Activated CD4-positive, alpha-beta T cell treated with anti-CD3 and anti-CD28 coated beads, Interleukin-2, amount 50 U/mL, for 4 hours (primary cell): ENCODE measurements at places on chromosomes 6 and 20.

DNA sequence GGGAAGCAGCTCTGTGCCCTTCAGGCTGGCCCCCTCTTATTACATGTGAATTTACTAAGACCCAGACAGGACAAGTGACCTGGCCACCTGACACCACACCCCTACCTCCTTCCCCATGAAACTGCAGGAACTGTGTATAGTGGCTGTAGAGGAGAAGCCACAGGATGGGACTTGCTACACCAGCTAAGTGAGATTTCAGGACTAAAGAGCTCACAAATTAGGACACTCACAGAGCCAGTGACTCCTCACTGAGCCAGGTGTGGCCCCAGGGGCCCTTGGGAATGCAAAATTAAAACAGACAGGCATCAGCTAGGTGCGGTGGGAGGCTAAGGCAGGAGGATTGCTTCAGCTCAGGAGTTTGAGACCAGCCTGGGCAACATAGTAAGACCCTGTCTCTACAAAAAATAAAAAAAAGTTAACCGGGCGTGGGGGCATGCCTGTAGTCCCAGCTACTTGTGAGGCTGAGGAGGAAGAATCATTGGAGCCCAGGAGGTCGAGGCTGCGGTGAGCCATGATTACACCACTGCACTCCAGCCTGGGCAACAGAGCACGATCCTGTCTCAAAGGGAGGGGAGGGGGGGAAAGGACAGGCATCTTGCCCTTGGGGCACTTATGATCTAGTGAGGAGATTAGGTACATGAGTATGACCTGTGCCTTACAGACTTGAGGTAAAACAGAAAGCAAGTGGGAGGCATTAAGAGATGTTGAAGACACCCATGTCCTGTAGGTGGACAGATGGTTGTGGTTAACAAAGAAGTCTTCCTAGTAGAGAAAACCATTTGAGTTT is 23.2 kb upstream of the SRF start:
- no peak for DNase-seq

DNA sequence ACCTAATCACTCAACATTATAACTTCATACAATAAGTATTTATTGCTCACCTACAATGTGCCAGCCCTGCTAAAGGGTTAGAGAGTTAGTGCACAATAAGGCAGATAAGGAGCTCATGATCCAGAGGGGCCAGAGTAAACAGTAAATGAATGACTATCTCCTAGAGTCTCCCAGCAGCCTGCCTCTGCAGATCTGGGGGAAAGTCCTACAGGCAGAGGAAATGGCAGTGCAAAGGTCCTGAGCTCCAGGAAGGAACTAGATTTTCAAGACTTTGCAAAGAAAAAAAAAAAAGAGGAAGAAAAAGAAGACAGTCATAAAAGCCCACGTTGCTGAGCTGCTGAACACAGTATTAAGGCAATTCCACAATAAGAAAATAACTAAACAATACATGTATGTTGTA is 160.1 kb downstream of the SIM1 start:
- no peak for DNase-seq

GRCh38 chr6:137246791-137247202 is 27.6 kb upstream of the IFNGR1 start:
- DNase-seq: no peak

- DNase-seq: no peak
These were observed 40.9 kb downstream of the RPP40 start for GRCh38 chr6:4962905-4963304.

DNA sequence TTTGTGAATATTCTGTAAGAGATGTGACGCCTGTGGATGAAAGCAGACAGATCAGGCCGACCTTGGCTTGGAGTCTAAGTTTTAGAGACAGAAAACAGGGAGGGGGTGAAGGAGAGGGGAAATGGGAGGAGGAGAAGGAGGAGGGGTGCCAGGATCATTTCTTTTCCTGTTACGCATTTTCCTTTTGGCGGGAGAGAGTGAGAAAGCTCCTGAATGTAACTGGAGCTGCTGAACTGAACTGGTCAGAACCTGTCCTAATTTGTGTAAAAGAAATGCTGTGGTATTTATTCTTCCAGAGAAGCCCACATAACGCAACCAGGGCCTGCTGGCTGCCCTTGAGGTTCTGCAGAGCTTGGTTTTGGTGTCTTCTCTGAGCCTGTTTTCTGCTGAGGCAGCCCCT is 41.9 kb downstream of the UTRN start:
- no peak for DNase-seq

GRCh38 chr6:124467366-124467765 is 494.9 kb upstream of the RNF217 start:
- DNase-seq: no peak

DNA sequence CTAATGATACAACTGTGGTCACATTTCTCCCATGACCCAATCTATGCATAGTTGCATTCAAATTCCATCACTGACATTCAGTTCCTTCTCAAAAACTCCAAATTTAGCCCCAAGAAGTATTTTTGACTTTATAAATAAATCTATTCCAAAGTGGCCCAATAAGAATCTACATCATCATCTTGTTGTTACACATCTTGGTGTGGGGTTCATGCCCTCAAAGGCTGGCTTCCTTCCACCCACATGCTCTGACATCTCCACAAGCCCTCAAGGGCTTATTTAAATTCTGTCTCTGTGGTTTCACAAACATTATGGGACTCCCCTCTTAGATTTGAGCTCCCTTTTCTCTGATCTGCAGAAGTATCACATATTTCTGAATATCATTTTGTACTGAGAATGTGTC is 585.3 kb upstream of the BTBD3 start:
- DNase-seq: no peak

GRCh38 chr6:6927521-6928361 is 180.0 kb upstream of the RREB1 start:
- DNase-seq: no peak

GRCh38 chr6:41199552-41200246 is 1.2 kb downstream of the TREML2 start:
- no peak for DNase-seq

GRCh38 chr6:40727271-40727670 is 140.1 kb upstream of the LRFN2 start:
- no peak for DNase-seq

- DNase-seq: no peak
These were observed 19.9 kb upstream of the KHDC1 start for GRCh38 chr6:73282871-73283270.

DNA sequence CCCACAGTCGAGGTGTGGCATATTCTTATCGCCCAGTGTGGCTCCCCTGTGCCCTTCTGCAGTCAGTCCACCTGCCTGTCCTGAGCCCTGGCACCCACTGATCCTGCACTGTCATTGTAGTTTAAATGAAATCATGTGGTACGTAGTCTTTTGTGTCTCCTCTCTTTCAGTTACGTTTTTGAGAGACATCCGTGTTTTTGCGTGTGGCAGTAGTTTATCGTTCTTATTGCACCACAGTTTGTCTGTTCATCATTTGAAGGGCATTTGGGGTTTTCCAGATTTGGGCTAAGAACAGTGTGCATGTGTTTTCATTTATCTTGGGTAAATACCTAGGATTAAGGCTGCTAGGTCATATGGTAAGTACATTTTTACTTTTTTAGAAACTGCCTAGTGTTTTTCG is 49.3 kb downstream of the SPATA2 start:
- DNase-seq: no peak

- DNase-seq: peak; percentile 34
These were observed 867 bp downstream of the EBF4 start for GRCh38 chr20:2693286-2694007.

DNA sequence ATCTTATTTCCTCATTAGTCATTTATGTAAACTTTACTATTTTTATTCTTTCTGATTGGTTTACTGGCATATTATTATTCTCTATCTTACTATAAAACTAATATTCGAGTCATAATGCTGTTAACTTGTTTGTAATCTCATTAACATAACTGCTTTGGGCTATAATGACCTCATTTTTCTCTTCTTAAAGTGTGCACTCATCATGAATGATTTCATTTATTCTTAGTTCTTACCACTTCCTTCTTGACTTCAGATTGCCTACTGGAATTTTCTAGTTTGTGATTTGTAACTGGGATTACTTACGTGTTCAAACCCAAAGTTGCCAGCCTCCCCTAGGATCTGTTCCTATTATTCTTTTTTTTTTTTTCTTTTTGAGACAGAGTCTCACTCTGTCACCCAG is 91.8 kb upstream of the TNFAIP3 start:
- no peak for DNase-seq

GRCh38 chr6:109008537-109009235 is 86.0 kb downstream of the SESN1 start:
- no peak for DNase-seq

GRCh38 chr6:13873288-13874190 is 51.2 kb upstream of the RNF182 start:
- peak; percentile 69 for DNase-seq

DNA sequence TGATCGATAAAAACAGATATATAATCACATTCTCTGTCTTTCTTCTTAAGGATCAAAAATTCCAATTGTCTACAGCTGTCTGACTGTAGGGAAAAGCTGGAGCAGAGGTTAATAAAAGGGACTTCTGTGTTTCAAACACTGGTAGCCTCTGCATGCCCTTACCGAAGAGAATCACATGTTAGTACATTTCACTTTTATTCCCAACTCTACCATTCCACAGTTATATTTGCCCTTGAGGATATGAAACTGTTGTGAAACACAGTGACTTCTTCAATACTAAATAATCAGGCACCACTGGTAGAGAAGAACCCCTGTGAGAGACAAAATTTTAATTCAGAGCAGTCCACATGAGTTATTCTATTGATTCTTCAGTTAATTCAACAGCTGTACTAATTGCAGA is 1187.3 kb upstream of the CITED2 start:
- no peak for DNase-seq

DNA sequence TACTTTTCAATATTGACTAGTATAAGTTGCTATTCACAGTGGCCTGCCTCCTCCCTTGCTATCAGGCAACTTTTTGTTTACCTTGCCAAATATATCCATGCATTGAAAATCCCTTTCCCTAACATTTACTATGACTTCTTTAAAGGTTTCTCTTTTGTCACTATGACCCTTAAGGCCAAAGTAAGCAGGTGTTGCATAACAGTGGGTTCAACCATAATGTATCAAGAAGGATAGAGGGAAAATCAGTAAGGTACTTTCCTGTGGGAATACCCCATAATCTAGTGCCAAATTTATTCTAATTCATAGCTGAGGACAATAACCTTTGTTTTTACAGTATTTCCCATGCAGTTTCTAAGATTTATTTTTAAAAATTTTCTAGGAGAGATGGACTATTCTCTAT is 527.6 kb downstream of the CDKAL1 start:
- no peak for DNase-seq

GRCh38 chr6:105651969-105652368 is 249.1 kb upstream of the PREP start:
- no peak for DNase-seq

DNA sequence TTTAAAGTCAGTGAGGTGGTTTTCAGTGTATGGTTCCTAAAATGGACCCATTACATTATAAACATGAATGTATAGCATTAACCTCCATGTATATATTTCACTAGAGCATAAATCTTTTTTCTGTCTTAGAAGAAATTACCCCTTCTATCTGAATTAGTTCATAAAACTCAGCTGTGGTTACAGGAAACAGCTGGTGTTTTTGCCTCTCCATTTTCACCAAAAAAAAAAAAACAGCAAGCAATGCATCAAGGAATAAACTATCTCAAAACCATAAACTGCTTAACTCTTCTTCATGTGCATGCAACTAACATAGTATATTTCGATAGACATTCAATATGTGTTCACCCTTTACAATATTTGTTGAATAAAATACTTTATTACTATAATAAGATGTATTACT is 40.2 kb downstream of the MOXD1 start:
- DNase-seq: no peak

DNA sequence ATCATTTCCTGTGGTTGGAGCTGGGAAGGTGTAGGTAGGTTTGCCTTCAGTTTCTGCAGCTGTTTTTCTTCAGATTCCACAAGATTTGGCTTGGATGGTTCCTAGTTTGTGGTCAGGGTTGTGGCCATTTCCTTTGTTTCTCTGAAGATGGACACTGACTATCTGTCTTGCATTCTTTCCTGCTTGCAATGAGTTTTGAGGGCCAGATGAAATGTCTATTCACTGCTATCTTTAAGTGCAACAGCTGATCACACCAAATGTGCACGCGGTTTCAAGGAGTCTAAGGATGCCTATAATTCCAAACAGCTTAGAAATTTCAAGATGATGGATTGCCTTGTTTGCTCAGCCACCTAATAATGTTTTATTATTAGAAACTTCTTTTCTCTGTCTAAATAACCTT is 28.4 kb downstream of the IL20RA start:
- no peak for DNase-seq

GRCh38 chr20:5551621-5552020 is 198.6 kb upstream of the SHLD1 start:
- DNase-seq: no peak

DNA sequence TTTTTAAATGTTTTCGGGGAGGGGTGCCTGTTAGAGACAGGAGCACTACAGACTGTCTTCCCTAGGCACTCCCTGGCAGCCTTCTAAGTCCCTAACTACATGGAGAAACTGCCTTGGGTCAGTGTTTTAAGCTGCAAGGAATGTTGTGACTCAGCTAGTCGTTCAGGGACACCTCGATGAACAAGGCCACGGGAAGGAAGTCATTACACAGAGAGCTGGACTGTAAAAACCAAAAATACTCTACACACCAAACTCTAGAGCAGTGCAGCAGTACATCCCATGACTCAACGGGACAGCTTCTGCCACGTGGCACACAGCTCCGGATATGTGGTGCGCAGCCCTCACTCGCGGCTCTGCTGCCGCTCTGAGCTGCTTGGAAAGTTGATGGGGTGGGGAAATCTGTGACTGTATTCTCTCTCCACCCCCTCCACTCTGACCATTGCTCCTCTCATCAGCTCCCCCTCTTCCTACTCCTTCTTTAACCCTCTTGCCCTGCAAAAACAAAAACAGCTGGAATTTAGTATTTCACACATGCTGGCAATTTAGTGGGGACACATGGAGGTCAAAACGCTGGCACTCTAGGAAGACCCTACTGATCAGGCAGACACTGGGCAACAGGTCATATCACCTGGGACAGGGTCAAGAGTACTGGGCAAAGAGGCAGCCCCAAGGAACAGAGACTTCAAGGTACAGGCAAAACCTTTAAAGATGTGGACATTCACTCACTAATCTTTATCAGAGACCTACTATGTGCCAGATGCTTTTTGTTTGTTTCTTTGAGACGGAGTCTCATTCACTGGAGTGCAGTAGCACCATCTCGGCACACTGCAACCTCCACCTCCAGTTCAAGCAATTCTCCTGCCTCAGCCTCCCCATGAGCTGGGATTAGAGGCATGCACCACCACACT is 10.9 kb upstream of the LPIN3 start:
- DNase-seq: peak; percentile 57

- DNase-seq: no peak
These were observed 4.6 kb downstream of the MDC1 start for GRCh38 chr6:30712441-30712945.

DNA sequence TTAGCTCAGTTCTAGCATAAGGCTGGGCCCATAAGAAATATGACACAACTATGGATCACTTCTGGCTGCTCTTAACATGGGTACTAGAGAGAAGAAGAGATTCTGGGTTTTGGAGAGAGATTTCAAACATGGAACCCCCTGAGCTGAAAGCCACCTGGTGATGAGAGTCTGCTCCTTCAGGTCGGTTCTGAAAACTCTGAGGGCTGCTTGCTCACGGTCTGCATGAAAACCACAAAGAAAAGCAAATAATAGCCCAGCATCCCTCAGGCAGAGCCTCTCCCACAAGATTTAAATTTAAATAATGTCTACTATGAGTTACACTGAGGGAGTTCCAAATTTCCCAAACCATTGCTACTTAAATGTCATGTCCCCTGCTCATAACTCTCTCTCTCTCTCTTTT is 301.5 kb downstream of the BMP7 start:
- no peak for DNase-seq

- no peak for DNase-seq
These were observed 112.2 kb downstream of the SYCP2 start for GRCh38 chr20:59821201-59821600.
